ENCODE measurements at places on chromosomes 12 and 14. TPM values are rescaled to one million over a fixed set of nuclear protein-coding genes. Genes with fewer than 3 reads are reported as not detected.

Gene ZNF605
- 4.1 TPM for total RNA-seq

Gene STYK1
- total RNA-seq: 5.1 TPM

Gene GZMB
- total RNA-seq: 0.21 TPM

Gene SDS
- not detected for total RNA-seq

Gene TMEM260
- total RNA-seq: 16.2 TPM

Gene SLC5A8
- total RNA-seq: not detected

Gene KRT8
- 289 TPM for total RNA-seq

Gene KLHDC1
- 0.72 TPM for total RNA-seq

Gene AGAP2
- 0.21 TPM for total RNA-seq

Gene ANKS1B
- total RNA-seq: 0.48 TPM

Gene LRTM2
- total RNA-seq: not detected

Gene CLEC2A
- total RNA-seq: not detected

Gene LMO3
- total RNA-seq: under 0.01 TPM

Gene KRT7
- 1,618 TPM for total RNA-seq

Gene GPR132
- total RNA-seq: 0.24 TPM

Measured in tracheal epithelial cell (primary cell).